ENCODE measurements at places on chromosomes 6 and 20. TPM values are rescaled to one million over a fixed set of nuclear protein-coding genes. Genes with fewer than 3 reads are reported as not detected.

DNA sequence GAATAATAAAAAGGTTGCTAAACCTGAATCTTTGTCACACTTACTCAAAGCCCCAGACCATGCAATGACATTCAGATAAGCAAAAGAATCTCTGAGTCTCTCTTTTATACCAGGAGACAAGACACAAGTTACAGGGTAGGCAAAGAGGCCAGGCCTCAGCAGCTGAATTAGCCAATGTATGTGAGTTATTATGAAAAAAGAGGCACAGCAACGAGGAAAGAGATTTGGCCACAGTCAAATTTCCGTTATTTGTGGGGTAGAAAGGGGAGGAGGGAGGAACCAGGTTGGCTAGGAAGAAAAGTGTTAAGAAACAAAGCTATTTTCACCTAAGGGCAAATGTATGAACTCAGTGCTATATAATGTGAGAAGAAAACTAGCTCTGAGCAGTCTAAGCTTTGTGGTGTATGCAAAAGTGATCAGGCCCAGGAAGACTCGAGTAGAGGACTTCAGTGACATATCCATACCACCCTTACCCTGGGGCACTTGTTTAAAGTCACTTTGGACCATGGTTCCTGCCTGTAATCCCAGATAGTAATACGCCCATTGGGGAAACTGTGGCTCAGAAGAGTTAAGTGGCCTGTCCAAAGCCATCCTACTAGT is 19.1 kb downstream of the IPCEF1 start:
- no peaks in the 10 kb centered on the region for H3K36me3 ChIP-seq
- no peak overlapping the region for H3K27ac ChIP-seq
- no peaks in the 10 kb centered on the region for H3K27me3 ChIP-seq
- no peak for DNase-seq
- no peak overlapping the region for H3K4me3 ChIP-seq
- H3K4me1 ChIP-seq: no peaks in the 10 kb centered on the region

- DNase-seq: no peak
- H3K4me1 ChIP-seq: peaks cover 16% of the 10 kb centered on the region
- no peaks in the 10 kb centered on the region for H3K27me3 ChIP-seq
- no peaks in the 10 kb centered on the region for H3K36me3 ChIP-seq
- H3K27ac ChIP-seq: peak overlapping the region; percentile 98
These were observed 27.3 kb downstream of the WRNIP1 start for GRCh38 chr6:2792330-2793110.

GRCh38 chr6:45502456-45502855 is 124.7 kb upstream of the SUPT3H start:
- H3K4me3 ChIP-seq: no peak overlapping the region
- H3K27me3 ChIP-seq: no peaks in the 10 kb centered on the region
- no peaks in the 10 kb centered on the region for H3K4me1 ChIP-seq
- DNase-seq: no peak
- H3K36me3 ChIP-seq: no peaks in the 10 kb centered on the region

DNA sequence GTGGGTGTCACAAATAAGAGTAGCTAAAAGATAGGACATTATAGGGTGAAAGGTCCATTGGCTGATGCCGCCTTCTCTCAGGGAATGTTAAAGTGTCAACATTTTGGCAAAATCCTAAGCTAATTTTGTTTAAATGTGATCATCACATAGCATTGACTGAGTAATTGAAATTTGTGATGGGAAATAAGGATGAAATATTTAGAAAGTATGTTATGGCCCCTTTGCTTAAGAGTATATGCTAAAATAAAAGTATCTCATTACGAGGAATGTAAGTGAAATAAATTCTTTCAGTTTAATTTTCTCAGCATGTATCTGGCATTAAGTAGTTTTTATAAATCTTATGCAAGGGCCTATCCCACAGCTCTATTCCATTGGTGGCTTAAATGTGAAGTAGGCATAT is 229.2 kb downstream of the PRL start:
- no peak for DNase-seq
- no peaks in the 10 kb centered on the region for H3K27me3 ChIP-seq
- no peak overlapping the region for H3K4me3 ChIP-seq
- H3K27ac ChIP-seq: no peak overlapping the region
- H3K36me3 ChIP-seq: no peaks in the 10 kb centered on the region

The RAMACL gene
- 4.7 TPM for total RNA-seq

The PRSS35 gene
- total RNA-seq: 4.7 TPM

All from thoracic aorta (tissue), 2 donors.